ENCODE measurements at places on chromosomes 3 and 15.

GRCh38 chr3:54950391-54951003 is 22.6 kb upstream of the LRTM1 start:
- DNase-seq, result no peak

GRCh38 chr3:194744826-194745225 is 59.1 kb downstream of the FAM43A start:
- DNase-seq, result no peak

- no peak for DNase-seq
Observed at GRCh38 chr3:29668728-29669127, 387.9 kb downstream of the RBMS3 start.

GRCh38 chr15:57160823-57161560 is 215.3 kb upstream of the CGNL1 start:
- DNase-seq, result no peak

DNA sequence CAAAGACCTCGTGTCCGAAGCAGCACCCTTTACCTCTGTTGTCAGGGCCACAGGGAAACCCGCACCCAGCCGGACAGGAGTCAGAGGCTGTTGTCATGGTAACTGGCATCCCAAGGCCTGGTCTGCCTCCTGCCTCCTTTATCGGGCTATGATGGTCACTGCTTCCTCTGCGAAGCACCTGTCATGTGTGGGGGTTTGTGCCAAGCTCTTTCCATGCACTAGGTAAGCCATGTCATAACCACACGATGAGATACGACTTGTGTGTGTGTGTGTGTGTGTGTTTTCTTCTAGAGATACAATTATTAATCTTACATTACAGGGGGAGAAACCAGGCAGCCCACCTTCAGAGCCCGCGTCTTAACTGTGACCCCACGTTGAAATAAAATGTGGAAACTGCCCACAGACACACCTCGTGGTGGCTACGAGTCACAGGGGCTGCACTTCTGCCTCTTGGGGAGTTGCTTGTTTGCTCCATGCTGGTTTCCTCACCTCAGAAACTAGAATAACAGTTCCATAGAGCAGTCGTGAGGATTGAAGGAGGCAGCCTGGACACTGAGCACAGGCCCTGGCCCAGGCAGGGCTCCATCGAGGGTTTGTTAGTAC is 18.0 kb downstream of the ZDHHC19 start:
- no peak for DNase-seq

GRCh38 chr3:113625834-113626233 is 70.6 kb downstream of the USF3 start:
- no peak for DNase-seq

GRCh38 chr15:62879770-62880169 is 162.8 kb upstream of the TPM1 start:
- peak; percentile 32 for DNase-seq

GRCh38 chr3:178291574-178292370 is 244.5 kb upstream of the KCNMB2 start:
- no peak for DNase-seq

DNA sequence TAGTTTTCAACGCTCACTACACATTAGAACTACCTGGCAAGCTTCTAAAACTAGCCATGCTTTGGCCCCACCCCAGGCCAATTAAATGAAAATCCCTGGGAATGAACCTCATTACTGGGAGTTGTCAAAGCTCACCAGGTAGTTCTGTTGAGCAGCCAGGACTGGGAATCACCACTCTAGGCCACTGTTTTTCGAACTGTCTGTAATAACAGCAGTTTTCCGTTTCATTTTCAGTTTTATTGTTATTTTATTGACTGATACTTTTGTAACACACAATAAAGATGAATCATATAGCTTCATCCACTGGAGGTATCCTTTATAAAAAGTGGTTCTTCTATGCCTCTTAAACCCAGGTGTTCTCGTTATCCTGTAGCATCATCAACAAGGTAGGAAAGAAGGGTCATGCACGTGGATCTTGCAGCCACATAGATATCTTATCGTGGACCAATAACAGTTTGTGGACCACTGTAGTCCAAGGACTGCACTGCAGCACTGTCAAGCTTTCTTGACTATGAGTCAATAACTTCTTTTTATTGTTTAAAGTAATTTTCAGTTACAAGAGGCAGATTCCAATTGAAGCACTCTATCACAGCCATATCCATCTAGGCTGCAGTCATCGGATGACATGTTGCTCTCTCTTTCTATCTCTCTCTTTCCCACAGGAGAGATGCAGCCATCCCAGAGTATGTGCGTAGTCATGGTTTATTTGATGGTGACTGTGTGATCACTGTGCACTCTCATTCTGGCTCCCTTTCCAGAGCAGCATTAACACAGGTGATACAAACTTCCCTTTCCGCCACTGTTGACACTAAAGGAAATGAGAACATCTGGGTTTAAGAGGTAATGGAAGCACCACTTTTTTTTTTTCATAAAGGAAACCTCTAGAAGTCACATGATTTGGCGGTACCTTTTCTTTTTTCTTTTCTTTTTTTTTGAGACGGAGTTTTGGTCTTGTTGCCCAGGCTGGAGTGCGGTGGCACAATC is 39.0 kb upstream of the BLM start:
- DNase-seq, result no peak

- peak; percentile 66 for DNase-seq
Observed at GRCh38 chr3:48429317-48429959, 448 bp downstream of the PLXNB1 start.

DNA sequence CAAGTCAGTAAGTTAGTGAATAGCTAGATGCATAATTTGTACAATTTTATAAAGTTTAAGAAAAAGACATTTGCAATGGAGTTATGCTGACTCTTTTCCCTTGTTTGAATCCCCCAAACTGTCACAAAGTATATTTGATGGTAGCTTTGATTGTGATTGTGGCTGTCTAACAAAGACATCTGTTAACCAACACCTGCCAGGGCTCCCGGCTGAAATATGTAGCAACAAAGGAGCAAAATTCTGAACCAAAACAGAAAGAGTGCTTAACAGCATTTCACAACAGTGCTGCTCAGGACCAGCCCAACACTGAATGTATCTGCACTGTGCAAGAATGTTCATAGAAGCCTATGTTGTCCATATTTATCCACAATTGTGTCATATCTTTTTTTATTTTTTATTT is 39.4 kb downstream of the LEO1 start:
- DNase-seq, result no peak

GRCh38 chr3:51916418-51916817 is 13.3 kb upstream of the IQCF1 start:
- DNase-seq, result no peak

DNA sequence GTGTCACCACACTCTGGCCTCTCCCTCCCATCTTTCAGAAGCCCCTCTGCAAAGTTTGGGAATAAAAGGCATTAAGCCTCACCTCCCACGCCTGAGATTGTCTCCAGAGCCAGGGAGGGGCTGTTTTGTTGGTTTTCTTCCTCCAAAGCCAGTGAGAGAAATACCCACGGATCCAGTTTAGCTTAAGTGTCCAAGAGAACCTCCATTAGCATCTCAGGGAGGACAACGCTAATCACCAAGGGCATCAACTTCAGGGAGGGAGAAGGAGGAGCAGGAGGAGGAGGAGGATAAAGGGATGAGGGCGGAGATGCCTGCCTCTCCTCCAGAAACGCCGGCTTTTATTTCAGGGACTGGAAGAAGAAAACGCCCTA is 101.6 kb downstream of the SRGAP3 start:
- DNase-seq, result no peak

- DNase-seq, result no peak
Observed at GRCh38 chr3:43194490-43195114, 88.7 kb upstream of the POMGNT2 start.

DNA sequence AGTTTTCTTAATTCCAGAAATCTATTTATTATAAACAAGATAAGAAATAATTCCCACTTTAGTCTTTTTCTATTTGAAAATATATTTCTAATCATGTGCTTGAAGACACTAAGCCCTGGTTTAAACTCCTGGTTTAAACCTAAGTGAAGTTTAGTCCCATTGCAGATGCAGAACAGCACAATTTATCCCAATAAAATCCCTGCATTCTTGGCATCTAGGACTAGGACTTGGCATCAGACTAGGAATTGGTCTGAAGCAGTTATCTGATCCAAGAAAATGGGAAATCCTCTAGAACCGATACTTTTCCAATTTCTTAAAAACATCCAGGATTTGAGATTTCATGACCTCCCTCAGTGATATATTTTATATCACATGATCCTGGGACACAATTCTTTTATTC is 168.8 kb upstream of the VEPH1 start:
- no peak for DNase-seq

DNA sequence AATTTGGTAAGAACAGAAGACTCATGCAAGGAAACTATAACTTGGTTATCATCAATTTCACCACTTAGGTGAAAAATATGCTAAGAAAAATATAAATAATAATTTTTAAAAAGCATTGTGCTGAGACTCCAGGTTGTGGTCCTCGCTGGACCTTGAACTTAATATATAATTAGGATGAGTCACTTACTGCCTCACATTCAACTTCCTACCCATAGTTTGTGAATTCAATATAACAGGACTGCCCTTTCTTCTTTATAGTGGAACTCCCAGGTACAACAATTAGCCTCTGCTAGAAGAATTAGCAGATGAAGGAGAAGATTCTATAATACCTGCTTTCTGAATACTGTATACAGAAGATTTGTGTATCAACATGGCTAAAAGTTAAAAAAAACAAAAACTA is 149.1 kb upstream of the SPRED1 start:
- no peak for DNase-seq

GRCh38 chr3:12875857-12876836 is 34.8 kb upstream of the RPL32 start:
- peak; percentile 84 for DNase-seq

DNA sequence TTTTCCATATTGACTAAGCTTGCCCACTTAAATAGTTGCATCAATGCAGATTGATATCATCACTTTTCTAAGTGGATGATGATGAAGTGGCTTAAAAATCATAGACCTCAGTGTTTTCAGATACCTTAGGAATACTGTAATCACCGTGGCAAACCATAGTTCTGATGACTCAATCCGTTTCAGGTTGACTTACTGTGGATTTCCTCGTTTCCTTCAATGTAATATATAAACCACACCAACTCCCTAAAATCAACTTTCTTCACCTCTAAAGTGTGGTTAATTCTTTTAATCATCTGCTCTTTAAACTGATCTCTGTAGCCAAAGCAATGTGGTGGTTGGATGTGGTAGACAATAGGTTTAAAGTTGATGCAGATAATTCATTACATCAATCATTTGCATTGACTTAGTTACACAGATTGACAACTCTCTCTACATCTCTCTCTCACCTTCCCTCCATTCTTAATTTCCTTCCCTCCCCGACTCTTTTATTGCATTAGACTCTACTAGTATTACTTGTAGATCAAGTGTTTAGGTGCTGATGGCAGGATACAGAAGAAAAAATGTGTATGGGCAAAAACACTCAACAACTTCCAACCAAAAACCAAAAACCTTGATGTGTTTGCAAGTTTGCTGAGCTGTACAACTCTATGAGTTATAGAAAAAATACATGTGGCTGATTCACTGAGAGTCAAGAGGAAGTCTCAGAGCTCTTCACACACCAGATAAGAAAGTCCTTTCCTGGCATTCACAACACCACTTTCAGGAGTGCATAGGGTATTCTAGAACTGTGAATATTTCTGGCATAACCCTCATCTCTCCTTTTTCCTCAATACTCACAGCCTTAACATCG is 243.5 kb downstream of the NFKBIZ start:
- no peak for DNase-seq

DNA sequence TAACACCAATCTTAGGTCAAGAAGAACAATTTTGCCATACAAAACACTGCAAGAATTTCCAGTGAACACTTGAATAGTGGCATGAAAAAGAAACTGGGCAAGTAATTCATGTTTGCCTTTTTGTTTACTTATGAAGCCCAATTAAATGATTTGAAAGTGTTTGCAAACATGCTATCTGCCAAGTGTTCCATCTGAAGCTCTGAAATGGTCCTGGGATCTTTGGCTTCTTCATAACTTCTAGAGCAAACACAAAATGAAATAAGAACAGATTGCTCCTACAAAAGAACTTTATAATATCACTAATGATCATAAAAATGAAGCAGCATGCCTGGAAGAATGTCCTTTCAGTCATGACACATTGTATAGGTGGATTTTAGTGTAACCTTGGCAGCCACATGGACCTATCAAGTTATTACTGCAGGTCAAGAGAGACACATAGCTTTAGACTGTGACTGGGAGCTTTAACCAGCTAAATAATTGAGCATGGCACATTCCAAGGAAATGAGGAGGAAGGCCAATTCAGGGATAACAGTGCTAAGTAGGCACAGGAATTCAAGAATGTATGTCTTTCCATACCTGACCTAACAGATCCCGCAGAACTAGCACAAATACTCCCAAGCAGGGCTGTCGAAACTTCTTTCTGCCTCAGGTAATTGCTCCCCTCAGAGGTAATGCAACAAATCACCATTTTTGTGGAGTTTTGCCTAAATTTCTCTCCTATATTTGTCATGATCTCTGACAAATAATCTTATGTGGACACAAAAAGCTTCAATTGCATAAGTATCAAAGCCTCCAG is 144.6 kb downstream of the DUT start:
- no peak for DNase-seq

GRCh38 chr3:112640930-112641801 is at the start of gene CCDC80:
Gene CCDC80 (minus strand): TSS chr3:112641143. CDS start chr3:112639905, 1,238 bp downstream.
- no peak for DNase-seq

DNA sequence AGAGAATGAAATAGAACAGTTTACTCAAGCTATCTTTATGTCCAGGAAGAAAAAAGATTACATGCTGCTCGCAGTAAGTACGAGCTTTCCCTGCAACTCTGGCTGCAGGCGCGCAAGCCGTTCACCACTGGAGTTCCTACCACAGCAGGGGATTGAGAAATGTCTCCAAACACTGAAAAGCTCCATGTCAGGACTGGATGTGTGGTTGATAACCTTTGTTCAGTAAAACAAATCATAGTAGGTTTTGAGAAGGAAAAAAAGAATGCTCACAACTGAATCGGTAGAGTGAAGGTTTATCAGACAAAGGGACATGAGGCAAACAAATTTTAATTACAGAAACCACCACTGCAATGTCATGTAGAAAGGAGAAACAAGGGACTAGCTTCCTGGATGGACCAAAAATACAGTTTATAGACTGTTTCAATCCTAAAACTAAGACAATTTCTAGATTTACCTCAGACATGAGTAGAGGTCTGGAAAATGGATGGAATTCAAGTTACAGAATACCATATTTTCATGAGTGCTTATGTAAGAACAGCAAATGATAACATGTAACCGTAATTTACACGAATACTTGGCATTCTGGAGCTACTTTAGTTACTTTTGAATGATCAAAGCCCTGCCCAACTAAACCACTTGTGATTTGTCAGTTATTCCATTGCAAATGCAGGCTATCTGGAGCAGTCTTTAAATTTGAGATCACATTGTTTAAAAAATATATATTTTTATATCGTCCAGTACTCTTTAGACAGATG is 471.1 kb downstream of the SHQ1 start:
- no peak for DNase-seq
